ENCODE measurements at places on chromosomes 3 and 15. TPM values are rescaled to one million over a fixed set of nuclear protein-coding genes. Genes with fewer than 3 reads are reported as not detected.

- no peak for DNase-seq
These were observed 413.0 kb downstream of the RBMS3 start for GRCh38 chr3:29693863-29694262.

DNA sequence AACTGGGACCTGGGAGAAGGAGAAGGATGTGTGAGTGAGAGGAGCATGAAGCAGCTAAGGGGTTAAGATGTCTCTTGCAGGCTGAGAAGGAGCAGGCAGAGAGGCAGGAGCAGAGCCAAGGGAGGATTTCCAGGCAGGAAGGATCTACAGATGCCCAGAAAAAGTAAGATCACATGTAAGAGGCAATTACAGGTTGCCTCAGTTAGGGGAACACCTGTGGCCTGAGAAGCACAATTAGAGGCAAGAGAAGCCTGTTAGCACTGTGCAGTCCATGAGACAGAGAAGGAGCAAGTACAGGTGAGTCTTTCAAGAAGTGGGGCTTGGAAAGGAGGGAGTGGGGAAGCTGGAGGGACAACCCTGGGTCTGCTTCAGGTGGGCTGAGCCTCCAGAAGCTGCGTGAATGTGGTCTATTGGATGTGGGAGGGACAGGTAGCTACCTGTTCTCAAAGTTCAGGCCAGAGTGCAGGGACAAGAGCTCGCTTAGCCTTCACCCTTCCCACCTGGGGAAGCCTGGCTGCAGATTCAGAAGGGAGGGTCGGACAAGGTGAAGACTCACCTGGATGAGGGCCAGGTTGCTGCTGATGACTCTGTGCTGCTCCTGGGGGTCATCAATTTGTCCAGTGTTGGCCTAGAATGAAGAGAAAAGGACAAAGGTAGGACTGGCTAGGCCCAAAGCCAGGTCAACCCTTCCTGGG is 50.7 kb downstream of the SLC41A3 start:
- DNase-seq = no peak

DNA sequence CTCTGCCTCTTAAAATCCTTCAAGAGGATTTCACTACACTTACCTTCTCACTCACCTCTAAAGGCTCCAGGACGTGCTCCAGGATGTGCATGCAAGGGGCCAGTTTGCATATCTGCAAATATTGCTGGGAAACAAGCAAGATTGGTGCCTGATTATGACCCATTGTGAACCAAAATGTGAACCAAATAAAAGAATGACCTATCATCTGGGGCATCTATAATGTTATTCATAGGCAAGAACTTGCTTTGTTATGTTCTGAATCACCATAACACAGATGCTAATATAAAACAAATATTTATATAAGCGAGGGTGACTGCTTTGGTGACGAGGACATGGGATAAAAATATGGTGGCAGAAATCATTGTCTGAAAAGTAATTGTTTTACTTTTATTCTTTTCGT is 5.5 kb downstream of the IL12A start:
- no peak for DNase-seq

DNA sequence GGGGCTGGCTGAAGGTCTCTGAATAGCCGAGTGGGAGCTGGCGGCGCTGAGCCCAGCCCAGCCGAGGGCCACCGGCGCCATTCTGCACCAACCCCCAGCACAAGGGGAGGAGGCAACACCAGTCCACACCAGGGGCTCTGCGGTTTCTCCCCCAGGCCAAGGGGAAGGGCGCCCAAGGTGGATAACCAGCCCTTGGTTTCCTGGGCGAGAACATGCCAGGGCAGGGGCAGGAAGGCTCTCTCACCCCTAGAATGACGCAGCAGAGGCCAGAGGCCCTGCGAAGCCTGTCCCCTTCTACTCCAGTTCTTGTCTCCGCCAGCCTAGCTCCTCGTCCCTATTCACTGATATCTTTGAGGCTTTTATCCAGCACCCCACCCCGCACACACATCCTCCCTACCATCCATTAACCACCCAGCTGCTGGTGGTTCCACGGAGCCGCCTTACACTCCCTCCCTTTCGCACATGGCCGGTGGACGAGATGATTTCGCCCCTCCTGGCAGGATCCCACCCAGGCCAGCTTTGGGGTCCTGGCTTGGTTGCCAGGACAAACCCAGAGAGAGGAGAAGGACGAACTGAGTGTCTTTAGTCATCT is 1.3 kb downstream of the RBPMS2 start:
- DNase-seq = no peak

DNA sequence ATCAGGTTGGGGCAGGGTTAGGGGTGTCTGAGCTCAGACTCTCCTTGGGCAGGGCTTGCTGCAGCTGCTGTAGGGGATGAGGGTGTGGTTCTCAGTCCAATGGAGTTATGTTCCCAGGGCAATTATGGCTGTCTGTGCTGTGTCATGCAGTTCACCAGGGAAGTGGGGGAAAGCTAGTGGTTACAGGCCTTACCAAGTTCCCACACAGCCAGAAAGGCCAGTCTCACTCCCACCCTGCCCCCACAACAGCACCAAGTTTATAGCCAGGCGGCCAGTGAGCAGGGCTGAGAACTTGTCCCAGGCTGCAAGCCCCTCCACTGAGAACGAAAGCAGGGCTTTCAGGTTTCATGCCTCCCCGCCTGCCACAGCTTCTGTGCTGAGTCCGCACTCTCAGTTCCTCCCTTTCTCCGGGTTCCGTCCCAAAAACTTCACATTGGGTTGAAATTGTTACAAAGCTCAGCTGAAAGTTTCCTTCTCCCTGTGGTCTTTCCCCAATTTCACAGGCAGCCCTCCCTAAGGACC is 19.6 kb upstream of the CPOX start:
- no peak for DNase-seq

- no peak for DNase-seq
These were observed 5.9 kb upstream of the RBPMS2 start for GRCh38 chr15:64781299-64781698.

- no peak for DNase-seq
These were observed 13.6 kb upstream of the WNT5A start for GRCh38 chr3:55500555-55501330.

DNA sequence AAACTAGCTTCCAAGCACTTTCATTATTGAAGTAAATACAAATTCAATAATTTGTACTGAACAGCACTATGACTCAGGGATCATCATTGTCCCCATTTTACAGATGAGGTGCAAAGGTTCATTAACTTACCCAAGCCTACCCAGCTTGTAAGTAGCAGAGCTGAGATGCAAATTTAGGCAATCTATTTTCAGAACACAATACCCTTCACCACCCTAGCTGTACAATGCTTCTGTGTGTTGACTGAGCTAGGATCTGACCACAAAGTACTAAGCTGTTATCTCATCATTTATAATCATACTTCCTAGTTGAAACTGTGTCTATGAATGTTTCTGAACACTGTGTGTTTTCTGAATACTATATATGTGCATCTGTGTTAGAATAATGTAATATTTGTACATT is 3.2 kb upstream of the ILDR1 start:
- no peak for DNase-seq

- DNase-seq = no peak
These were observed 15.5 kb downstream of the ATG3 start for GRCh38 chr3:112546216-112546759.

PPM1L gene
- polyA plus RNA-seq = 6.5 TPM

LRRC31 gene
- polyA plus RNA-seq = 0.44 TPM

CEP152 gene
- polyA plus RNA-seq = 10.9 TPM

RBPMS2 gene
- 9.8 TPM for polyA plus RNA-seq
